ENCODE measurements at places on chromosomes 2 and 18.

- DNase-seq = no peak
These were observed 112.0 kb downstream of the EPHA4 start for GRCh38 chr2:221460136-221460535.

DNA sequence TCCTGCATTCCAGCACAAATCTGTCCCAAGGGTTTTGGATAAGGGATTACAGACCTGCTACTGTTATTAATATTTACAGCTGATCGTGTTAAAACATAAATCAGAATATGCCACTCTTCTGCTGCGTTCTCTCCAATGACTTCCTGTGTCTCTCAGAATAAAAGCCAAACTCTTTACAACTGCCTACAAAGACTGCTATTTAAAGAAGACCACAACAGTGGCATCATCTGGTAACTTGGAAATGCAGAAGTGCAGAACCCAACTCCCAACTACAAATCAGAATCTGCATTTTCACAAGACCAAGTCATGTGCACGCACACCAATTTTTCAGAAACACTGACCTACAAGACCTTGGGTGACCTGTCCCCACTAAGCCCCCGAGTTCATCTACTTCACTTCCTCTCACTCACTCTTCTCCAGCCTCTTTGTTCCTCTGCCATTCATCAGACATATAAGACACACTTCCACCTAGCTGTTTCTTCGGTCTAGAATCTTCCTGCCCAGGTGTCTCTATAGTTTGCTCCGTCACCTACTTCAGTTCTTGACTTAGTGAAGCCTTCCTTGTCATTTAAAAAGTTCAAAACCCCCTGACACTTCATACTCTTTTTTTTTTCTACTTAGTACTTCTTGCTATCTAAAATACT is 36.0 kb downstream of the CHN1 start:
- no peak for DNase-seq

GRCh38 chr2:26619096-26619495 is 22.1 kb downstream of the CIB4 start:
- DNase-seq = no peak

DNA sequence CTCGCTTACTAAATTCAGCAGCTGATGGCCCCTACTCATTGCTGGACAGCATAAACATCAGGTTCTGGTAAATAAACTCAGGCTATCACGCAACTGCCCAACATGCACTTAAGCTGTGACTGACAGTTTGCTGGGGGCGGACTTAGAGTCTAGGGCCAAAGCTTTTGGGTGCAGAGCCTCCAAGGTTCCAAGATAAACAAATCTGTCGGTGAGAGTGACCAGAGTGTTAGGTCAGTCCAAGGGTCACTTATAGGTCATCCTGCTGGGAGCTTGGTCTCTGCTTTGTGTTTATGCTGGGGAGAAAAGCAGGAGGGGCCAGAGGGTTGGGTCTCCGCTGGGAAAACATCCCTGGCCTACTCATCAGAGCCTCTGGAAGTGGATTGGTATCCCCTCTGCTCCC is 188.6 kb upstream of the GATA6 start:
- DNase-seq = no peak

- DNase-seq = no peak
These were observed 30.0 kb downstream of the ADCYAP1 start for GRCh38 chr18:934518-935133.

GRCh38 chr2:32647180-32647651 is 19.4 kb downstream of the TTC27 start:
- DNase-seq = no peak

GRCh38 chr2:108536133-108536780 is 2.0 kb downstream of the LIMS1 start:
- DNase-seq = no peak

DNA sequence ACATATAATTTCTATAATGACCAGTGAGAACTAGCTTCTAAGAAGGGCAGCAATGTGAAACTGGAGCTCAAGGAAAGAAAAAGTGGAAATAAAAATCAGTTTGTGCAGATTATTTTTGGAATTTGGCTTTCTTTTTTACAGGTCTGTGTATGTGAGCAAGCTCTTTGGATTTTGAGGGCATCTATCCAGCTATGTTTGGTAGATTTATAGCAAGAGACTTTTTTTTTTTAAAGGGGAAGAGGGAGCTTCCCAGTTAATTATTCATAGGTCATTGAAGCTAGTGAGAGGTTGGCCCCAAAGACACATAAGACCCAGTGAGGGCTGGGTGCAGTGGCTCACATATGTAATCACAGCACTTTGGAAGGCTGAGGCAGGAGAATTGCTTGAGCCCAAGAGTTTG is 24.0 kb upstream of the COLEC12 start:
- DNase-seq = no peak

GRCh38 chr2:173673640-173674039 is 291.5 kb downstream of the SP3 start:
- no peak for DNase-seq

GRCh38 chr2:191166111-191166755 is 15.4 kb upstream of the STAT4 start:
- no peak for DNase-seq

- DNase-seq = no peak
These were observed 1.7 kb downstream of the CYBRD1 start for GRCh38 chr2:171524018-171524401.

- DNase-seq = no peak
These were observed 14.4 kb upstream of the SLC4A5 start for GRCh38 chr2:74357627-74358026.

DNA sequence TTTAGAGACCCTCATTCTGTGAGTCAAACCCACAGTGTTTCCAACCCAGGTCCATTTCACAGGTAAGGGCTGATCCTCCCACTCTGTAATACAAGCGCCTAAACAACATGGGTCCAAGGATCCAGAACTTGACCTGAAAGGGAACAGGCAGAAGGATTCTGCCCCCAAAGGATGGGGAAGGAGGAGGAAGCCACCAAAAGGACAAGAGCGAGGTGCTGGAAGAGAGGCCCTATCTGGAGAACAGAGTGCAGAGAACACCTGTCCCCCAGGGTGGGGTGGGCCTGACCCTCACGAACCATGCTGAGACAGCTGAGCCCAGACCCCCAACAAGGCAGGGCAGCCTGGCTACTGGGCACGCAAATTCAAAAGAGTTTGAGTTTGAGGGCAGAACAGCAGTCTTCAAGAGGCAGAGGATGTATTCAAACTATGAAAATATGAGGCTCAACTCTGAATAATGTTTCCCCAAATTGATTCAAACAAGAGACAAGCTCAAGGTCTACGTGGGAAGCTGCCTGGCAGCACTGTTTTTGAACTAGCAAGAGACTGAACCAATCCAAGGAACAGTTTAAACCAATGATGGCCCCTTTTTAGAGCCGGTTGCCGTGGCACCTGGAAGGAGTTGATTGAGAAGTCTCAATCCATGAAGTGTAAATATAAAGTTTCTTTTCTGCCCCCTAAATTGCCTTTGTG is 212.7 kb downstream of the ALPK2 start:
- no peak for DNase-seq

DNA sequence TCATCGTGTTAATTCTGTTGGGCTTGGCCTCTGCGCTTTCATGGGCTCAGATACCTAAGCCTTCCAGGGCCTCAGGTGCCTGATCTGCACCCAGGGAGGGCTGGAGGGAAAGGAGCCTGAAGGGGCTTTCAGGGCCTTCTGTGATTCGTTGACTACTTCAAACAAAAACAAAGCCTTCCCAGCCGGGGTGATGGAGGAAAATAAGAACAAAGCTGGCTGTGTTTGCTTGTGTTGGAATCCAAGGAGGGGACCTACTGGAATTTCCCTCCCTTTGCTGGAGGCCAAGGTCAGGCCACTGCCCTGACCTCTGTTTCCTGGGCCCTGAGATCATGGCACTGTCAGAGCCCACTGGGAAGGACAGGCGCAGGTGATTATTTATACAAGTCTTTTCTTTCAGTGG is 135.3 kb downstream of the KLHL29 start:
- no peak for DNase-seq

DNA sequence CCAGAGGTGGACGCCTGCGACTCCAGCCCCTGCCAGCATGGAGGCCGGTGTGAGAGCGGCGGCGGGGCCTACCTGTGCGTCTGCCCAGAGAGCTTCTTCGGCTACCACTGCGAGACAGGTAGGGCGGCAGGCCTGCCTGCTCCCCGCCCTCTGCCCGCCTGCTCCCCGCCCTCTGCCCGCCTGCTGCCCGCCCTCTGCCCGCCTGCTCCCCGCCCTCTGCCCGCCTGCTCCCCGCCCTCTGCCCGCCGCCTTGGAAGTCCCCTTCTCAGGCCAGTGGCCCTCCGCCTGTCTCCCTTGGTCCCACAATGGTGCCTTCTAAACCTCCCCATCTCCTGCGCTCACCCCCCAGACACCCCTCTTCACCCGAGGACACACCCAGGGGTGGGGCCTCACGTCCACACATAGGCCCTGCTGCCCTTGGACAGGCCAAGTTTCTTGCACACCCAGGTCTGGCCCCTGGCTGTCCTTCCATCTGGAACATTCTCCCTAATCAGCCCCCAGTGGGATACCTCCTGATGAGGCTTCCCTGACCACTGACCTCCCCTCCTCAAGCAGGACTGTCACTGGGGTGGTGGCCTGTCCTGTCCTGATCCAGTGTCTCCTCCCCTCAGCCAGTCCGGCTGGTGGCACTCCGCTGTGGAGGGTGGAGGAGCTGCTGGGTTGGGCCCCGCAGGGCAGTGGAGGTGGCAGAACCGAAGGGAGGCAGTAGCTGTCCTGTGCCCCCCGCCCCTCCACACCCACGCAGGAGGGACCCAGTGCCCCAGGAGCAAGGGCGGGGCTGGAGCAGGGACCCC is 37.9 kb downstream of the MTERF4 start:
- peak; percentile 67 for DNase-seq

DNA sequence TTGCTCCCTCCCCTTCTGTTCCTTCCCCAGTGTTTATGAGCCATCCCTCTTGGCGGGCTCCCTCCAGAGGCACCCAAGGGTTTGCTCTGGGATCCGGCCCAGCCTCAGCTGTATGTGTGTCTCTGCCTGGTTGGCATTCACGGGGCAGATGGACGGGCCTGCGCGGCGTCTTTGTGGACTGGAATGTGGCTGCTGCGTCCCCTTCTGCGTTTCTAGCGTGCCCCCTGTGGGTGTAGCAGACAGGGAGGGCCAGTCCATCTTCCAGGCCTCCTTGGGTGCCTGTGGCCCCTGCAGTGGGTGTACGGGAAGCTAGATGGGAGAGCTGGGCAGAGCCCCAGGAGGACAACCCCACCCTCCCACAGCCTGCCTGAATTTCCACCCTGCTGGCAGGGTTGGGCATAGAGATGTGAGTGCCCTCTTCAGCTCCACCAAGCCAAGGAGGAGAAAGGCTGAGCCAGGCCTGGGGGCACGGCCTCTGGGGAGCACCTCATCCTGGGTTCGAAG is 15.7 kb downstream of the GPC1 start:
- no peak for DNase-seq

DNA sequence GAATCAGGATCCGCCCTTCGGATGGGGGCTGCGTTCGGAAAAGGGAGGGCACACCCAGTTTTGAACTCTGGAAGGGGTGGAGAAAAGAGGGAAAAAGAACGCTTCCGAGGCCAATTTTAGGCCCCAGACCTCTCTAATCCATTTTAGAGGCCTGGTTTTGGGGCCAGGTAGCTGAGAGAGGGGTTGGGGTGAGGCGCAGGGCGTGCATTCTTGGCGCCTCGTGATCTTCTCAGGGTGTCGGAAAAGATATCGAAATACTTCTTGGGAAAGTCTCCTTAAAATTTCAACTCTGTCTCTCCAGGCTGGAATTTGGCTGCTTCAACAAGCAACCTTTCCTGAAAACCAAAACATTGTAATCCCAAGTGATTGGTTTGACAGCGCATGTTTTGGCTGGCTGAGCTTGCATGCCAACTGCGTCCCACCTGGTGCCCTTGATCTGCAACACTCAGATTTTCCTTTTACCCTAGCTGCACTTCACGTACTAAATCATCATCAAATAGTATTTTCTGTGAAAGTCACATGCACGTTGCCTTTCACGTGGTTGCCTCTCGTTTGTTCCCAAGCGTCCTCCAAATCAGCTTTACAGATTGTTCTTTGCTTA is 864 bp upstream of the XPO1 start:
- DNase-seq = peak; percentile 55

- DNase-seq = no peak
These were observed 7.6 kb downstream of the ADRA2B start for GRCh38 chr2:96108541-96109360.

- no peak for DNase-seq
These were observed 1.9 kb downstream of the GLB1L start for GRCh38 chr2:219243291-219243761.

- DNase-seq = no peak
These were observed 161.0 kb upstream of the GLI2 start for GRCh38 chr2:120574620-120575019.

DNA sequence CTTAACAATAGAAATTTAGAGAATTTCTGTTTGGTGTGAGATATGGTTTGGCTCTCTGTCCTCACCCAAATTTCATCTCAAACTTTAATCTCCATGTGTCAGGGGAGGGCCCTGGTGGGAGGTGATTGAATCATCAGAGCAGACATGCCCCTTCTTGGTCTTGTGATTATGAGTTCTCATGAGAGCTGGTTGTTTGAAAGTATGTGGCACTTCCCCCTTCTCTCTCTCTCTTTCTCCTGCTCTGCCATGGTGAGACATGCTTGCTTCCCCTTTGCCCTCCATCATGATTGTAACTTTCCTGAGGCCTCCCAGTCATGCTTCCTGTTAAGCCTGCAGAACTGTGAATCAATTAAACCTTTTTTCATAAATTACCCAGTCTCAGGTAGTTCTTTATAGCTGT is 524.7 kb upstream of the ACVR2A start:
- no peak for DNase-seq

DNA sequence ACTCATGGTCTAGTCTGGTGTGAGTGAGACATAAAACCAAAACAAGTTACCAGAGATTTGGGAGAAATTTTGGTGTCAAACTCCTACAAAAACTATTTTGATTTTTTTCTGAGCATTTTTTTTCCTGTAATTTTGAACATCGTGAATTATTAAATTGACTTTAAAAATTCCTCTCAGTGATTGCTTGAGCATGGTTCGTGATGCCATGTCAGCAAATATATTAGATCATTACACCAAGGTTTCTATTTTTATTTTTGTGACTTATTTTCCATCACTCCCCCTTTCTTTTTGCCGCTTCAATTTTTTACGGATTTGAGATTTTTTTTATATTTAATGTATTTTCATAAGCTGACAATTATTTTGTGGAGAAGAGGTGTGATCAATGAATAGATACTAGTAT is 613.9 kb upstream of the LRATD1 start:
- DNase-seq = no peak
